ENCODE measurements at places on chromosomes 12 and 14. TPM values are rescaled to one million over a fixed set of nuclear protein-coding genes. Genes with fewer than 3 reads are reported as not detected.

ABCD2 gene
- total RNA-seq, result 0.46 TPM

TRIM9 gene
- total RNA-seq, result 0.32 TPM

RNASE4 gene
- 42.5 TPM for total RNA-seq

TAC3 gene
- total RNA-seq, result not detected

RPL10L gene
- total RNA-seq, result not detected

GRCh38 chr14:56055511-56055910 is 62.7 kb upstream of the PELI2 start:
- no peak for DNase-seq

GRCh38 chr12:104582739-104583138 is 126.0 kb downstream of the CHST11 start:
- no peak for DNase-seq

GRCh38 chr12:26803552-26803951 is 29.4 kb downstream of the ITPR2 start:
- DNase-seq, result no peak

DNA sequence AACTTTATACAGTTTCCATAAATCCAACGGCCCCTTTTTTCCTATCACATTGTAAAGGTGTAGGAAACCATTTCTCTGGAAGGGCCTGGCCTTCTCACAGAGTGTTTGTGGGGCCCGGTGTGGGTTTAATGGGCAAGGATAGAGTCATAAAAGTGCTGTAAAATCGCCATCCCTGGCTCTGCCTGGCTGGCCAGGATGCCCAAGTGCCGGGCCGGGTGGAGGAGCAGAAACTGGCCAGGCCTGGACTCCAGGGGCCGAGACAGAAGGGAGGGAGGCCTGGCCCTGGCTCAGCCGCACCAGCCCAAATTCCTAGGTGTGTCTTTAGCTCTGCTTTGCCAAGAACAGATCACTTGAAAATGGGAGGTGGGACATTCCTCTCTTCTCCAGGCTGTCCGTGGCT is 77.1 kb upstream of the DICER1 start:
- DNase-seq, result no peak

GRCh38 chr14:84250893-84251292 is 1279.1 kb upstream of the FLRT2 start:
- DNase-seq, result no peak

- no peak for DNase-seq
These were observed 52.2 kb downstream of the LRP6 start for GRCh38 chr12:12214635-12215131.

DNA sequence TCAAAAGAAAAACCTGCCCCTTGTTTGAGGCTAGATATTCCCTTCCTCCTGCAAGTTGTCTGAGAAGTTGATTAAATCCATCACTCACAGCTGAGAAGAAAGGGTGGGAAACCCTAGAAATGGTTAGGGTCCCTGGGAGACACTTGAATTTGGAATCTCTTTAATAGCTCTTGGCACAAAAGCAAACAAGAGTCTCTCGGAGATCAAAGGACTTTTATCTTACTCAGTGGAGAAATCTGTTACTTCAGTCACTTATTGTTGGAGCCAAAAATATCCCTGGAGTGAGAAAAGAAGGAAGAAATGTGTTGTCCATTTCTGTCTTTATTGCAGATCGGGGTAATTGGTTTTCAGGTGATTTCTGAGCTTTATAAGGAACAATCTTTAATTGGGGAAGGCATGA is 47.0 kb downstream of the TMEM132C start:
- no peak for DNase-seq

DNA sequence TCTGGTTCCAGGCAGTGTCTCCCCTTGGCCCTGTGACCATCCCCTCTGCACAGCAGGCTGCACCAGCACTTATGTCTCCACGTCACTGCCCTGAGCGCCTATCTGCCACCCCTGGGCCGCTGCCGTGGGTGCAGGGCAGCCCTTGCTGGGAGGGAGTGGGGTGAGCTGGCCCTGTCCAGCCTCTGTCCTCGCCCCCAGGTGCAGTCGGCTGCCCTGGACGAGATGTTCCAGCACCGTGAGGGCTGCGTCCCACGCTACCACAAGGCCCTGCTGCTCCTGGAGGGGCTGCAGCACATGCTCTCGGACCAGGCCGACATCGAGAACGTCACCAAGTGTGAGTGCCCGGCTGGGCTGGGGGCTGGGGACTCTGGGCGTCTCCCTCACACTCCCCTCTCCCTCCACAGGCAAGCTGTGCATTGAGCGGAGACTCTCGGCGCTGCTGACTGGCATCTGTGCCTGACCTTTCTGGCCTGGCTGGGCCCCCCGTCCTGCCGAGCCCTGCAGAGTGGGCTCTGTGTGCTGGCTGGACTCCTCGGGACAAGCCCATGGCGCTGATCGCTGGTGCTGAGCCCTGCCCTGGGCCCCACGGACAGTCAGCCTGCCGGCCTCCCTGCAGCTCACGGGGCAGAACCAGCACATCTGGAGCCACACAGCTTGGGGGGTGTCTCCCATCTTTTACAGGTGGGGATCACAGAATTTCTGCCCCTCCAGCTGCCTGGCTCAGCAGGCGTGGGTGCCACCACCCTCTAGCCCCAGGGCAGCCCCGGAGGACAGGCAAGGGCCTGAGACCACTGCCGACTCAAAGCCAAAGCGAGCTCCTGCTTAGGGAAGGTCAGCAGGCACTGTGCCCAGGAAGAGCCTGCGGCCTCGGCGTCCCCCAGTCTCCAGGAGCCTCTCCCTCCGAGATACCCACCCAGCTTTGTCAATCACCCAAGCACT is 7.9 kb upstream of the PUS1 start:
- peak; percentile 62 for DNase-seq

- peak; percentile 83 for DNase-seq
These were observed 683 bp downstream of the CIPC start for GRCh38 chr14:77098529-77099353.
